ENCODE measurements at places on chromosomes 12 and 14. TPM values are rescaled to one million over a fixed set of nuclear protein-coding genes. Genes with fewer than 3 reads are reported as not detected.

Gene LRRIQ1
- 0.10 TPM for polyA plus RNA-seq

- no peak for DNase-seq
Measured at GRCh38 chr12:112341046-112341825, 41.0 kb downstream of the HECTD4 start.

DNA sequence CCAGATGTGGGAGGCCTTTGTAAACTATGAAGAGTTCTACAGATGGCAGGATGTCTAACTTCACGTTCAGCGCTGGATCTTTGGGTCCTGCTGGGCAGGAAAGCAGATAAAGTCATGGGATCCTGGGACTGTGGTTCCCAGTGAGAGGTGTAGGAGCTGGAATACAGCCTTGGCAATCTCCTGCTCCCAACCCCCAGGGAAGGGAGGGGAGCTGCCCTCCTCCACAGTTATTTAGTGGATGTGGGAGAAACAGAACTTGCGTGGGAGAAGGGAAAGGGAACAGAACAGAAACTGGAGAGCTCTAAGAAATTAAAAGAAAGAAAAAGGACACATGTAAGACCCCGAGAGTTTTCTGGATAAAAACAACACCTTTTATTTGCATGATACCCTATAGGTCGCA lies 37.0 kb downstream of the NUAK1 start:
- DNase-seq: no peak

DNA sequence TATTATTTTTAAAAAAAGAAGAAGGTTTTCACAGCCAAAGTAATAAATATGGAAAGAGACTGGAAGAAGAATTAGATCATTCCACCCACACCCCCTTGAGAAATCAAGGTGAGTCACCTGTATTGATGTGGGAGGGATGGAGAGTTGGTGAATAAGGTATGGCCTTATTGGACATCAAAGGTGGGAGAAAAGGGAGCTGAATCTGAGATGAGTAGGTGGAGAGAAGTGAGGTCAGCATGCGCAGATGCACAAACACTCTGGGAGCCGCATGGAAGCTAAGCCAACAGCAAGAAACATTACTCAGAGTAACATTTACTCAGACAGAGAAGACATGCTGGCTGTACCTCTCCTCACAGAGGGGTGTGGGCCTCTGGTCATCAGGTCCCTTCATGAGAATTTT lies 113.1 kb upstream of the FOXG1 start:
- DNase-seq: no peak

- no peak for DNase-seq
Measured at GRCh38 chr12:810671-811415, 58.5 kb downstream of the WNK1 start.

GRCh38 chr12:57098546-57098945 lies 9.6 kb downstream of the NAB2 start:
- DNase-seq: no peak

- DNase-seq: no peak
Measured at GRCh38 chr12:24073170-24073810, 123.8 kb upstream of the SOX5 start.

DNA sequence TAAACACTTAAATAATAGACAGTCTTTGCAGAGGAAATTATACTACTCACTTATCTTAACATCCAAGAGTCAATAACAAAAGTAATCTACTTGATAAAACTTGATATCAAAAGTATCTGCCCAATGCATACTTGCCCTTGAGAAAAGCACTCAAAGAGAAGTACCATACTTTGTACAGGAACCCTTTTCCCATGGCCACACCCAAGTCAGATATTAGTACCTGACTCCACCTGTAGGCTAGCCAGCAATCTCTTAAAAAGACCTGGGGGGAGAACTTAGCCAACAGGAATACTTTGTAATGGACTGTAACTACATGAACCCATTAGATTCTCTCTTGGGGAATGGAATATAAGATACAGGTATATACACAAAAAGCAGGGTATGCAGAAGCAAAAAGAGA lies 99.6 kb upstream of the HECTD1 start:
- no peak for DNase-seq

- DNase-seq: no peak
Measured at GRCh38 chr12:52198454-52199215, 6.8 kb upstream of the KRT80 start.

Measured in GM12878 (cell line).